ENCODE measurements at places on chromosomes 6 and 20.

DNA sequence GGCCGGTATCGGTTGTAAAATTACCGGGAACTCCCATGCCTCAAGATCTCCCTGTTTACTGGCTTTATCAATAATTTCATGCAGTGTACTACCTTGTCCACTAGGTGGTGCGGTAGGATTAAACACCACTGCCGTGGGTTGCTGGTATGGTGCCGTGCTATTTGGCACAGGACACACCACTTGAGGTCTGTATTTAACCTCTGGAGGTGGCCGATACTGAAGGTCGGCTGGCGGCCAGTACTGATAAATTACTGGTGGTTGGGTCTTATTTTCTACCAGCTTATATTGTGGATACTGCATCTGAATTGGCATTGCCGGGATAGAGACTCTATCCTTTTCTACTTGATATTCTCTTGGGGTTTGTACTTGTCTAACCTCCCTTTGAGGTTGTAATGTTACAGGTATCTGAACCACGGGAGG lies 14.3 kb upstream of the PTCRA start:
- DNase-seq = peak; percentile 79

DNA sequence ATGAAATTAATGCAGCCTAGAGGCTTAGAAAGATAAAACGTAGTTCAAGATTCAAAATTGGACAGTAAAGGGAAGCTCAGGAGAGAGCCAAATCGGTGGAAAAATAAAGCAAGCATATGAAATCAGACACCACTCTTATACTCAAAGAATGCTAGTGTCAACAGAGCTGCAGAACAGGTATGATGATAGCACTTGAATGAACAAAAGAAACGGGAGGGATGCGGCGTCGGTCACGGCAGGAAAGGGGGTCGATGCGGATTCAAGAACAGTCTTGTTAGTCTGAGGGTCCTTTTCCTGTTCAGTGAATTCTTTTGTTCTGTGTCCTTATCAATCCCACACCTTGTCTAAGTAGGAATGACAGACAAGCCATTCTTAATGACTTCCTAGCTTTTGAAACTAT lies 114.4 kb downstream of the FOXC1 start:
- no peak for DNase-seq

DNA sequence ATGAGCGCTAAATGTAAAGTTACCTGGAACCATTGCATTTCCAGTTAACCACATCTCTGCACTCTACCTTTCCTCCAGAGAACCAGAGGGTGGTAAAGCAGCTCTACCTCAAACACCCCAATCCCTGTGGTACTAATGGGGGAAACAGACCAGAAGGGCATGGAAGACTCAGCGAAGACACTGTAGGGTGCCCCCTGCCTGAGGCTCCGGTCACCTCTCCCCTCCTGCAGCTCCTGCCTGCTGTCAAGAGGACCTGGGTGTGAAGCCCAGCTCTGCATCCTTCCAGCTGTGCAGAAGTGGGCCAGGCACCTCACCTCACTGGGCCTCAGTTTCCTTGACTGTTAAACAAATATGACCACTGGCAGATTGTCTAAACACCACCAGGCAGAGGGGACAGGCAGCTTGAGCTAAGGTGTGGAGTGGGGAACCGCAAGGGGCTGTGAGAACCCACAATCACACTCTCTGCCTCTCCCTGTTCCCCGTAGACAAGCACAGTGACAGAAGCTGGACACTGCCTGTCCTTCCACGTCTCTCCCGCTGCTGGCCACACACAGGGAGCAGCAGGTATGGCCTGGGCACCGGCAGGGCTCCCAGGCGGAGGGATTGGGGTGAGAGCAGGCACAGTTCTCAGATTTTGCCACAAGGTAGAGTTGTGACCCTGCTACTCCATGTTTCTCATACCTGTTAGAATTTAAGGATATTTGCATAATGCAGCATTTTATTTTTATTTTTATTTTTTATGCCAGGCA lies 9.1 kb upstream of the BPIFA2 start:
- no peak for DNase-seq

DNA sequence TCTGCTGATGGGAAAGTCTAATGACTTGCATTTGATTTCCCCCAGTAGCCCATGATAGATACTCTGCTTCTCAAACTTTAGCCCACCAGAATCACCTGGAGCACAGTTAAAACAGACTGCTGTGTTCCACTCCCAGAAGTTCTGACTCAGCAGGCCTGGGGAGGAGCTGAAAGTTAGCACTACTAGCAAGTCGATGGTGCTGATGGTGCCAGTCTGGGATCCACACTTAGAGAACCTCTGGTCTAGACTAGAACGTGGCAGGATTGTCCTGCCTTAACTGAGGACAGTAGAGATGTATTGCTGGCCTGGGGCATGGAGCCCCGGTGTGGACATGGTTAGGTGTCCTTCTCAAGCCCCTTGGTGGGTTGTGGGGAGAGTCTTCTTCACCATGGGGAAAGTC lies 8.7 kb downstream of the TOX2 start:
- DNase-seq = no peak

GRCh38 chr6:53377793-53378192 lies 29.0 kb upstream of the ELOVL5 start:
- DNase-seq = no peak

All from NCI-H460 (cell line).